ENCODE measurements at places on chromosomes 6 and 20.

GRCh38 chr6:43172104-43173007 is 1.3 kb downstream of the SRF start:
- peak; percentile 51 for DNase-seq

DNA sequence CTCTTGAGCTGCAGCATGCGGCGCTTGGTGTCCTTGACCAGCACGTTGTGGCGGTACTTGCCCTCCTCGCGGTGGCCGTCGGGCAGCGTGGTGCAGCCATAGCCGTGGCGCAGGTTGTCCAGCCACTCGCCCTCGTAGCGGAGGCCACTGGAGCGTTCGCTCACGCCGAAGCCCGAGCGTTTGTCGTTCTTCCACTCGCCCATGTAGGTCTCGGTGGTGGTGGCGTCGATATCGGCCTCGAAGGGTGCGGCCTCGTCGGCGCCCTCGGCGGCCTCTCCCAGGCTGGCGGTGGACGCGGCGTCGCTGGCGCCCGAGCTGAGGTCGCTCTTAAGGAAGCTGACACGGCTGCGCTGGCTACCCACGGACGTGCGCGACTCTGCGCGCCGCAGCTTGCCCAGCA is 27.3 kb downstream of the JPH2 start:
- no peak for DNase-seq

DNA sequence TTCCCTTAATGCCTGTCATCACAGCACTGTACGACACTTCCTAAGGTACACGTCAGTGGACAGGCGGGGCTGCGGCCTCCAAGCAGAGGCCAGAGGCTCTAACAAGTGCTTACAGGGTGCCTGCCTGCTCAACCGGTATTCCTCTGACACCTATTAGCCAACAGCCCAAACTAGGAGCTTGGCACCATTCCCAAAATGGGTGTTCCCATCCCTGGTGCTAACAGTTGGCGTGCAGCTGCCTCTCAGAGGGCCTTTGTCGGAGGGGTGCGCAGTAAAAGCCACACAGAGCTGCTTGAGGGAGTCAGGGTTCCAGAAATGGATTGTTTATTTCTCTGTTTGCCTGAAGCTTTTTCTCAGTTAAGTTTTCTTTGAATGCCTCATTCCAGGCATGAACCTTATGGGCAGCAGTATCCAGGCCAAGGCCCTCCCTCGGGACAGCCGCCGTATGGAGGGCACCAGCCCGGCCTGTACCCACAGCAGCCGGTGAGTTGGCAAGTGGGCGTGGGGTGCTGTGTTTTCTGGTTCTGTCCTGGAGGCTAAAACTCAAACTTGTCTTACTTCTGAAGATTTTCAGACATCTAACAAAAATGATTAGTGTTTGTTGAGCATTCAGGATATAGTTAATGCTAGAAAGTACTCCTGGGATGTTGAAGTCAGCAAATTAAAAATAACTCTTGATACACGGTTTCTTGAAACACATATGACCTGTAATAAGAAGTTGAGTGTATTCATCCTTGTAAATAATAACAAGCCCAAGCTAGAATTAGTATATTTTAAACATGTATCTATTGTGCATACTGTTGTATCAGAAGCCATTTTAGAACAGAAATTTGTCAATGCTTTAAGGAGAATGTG is 124.7 kb downstream of the TMEM242 start:
- DNase-seq = no peak

GRCh38 chr6:125821825-125822281 is 31.1 kb downstream of the NCOA7 start:
- no peak for DNase-seq

GRCh38 chr20:16537025-16537665 is 36.1 kb downstream of the KIF16B start:
- DNase-seq = no peak

DNA sequence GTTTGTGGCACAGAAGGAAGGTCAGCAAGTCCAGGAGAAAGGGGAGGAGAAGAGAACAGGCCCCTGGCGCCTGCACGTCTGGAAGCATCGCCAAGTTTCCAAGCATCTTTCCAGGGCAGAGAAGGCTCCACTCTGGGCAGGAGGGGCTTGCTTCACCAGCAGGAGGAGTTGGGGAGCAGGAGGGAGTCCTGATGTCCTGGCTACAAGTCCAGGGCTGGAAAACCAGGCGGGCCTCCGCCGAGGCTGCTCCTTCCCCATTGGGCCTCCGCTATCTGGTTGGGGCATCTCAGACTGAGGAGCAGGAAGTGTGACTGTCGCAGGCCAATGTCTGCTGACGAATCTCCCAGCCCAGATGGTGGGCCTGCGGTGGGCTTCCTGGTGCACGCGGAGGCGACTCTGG is 421.9 kb downstream of the PREX1 start:
- no peak for DNase-seq

DNA sequence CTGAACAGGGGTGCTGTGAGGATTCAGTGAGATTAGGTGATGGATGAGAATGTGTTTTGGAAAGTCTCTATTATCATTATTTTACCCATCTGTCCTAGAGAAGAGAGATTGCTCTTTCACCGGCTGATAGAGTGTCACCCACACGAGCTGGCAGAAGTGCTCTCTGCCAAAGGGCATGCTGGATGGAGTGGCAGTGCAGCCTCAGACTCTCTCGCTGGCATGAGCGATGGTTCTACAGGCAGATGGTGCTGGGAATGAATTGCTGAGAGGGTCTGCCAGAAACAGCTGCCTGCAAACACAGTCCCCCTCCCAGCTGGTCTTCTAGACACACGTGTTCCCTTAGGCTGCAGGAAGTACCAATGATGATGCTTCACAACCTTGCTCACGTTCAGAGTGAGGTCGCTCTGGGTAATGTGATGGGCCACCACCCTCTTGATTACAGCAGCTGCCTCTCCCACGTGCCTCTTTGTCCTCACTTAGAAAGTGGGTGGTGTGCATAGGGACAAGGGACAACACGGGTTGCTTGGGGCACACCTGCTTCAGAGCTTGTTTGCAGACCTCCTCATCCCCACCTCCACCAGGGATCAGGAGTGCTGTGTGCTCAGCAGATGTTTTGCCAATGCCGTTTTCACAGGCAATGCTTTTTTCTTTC is 84.7 kb downstream of the FOXA2 start:
- no peak for DNase-seq

DNA sequence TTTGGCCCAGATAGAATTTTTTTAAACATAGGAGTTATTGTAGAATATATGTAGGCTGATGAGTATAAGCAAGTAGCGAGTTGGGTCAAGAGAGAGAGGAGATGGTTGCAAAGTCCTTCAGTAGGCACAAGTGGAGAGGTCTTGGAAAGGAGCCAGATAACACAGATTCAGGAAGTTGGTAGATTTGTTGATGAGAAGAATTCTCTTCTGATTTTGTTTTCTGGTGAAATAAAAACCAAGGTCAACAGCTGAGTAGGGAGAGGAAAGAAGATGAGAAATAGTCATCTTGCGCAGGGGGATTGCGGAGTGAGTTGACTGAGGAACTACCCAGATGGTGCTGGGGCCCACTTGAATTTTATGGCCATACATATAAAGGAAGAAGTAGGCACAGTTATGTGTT is 17.4 kb upstream of the CD83 start:
- DNase-seq = no peak
